H9 (cell line): ENCODE measurements at places on chromosomes 1 and 21.

DNA sequence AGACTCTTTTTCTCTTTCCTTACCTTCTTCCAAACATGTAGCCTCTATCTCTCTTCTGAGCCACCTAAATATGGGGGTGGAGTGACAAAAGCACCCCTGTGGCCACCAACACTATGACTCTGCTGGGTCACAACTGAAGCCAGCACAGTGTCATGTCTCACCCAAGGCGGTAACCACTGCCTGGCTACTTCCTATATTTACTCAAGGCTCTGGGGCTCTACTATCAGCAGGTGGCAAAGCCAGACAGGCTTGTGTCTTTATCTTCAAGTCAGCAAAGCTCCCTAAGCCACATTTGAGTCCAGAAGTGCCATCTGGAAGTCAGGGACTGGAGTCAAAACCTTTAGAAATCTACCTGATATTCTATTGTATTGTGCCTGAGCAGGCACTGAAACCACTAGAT is 1515.2 kb downstream of the PLA2G4A start:
- no peaks in the 10 kb centered on the region for H3K4me1 ChIP-seq
- no peak for DNase-seq
- no peaks in the 10 kb centered on the region for H3K27me3 ChIP-seq
- H3K36me3 ChIP-seq = no peaks in the 10 kb centered on the region

GRCh38 chr1:217660353-217661062 is 29.4 kb downstream of the SPATA17 start:
- H3K4me1 ChIP-seq = no peaks in the 10 kb centered on the region
- H3K36me3 ChIP-seq = no peaks in the 10 kb centered on the region
- H3K4me3 ChIP-seq = no peak overlapping the region
- no peak overlapping the region for H3K27ac ChIP-seq
- no peak for DNase-seq
- H3K27me3 ChIP-seq = no peaks in the 10 kb centered on the region

GRCh38 chr1:39687243-39687642 is 4.0 kb downstream of the HPCAL4 start:
- no peak overlapping the region for H3K4me3 ChIP-seq
- peaks cover 86% of the 10 kb centered on the region for H3K27me3 ChIP-seq
- no peaks in the 10 kb centered on the region for H3K36me3 ChIP-seq
- no peak for DNase-seq
- H3K4me1 ChIP-seq = no peaks in the 10 kb centered on the region
- H3K27ac ChIP-seq = no peak overlapping the region

DNA sequence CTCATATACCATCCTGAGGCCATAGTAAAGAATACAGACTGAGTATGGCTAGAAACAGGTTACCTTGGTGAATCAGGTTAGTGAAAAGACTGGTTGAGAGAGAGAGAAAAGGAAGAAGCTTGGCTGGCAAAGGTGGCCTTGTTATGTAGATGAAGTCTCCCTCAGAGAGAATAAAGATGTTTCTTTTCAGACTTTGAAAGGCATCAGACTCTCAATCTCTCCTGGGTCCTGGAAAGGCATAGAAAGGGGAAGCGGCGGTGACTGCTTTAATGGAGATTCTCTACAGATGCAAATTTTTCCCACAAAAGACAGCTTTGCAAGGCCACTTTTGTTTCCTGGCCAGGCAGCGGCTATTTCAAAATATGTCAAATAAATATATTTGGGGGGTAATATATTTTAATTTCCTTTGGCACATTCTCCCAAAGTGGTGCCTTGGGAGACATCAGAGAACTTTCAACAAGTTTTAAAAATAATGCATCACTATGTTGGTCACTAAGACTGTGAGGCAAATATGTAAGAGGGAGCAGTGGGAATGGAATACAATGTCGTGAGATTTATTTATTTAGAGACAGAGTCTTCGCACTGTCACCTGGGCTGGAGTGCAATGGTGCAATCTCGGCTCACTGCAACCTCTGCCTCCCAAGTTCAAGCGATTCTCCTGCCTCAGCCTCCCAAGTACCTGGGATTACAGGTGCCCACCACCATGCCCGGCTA is 46.1 kb downstream of the NPHS2 start:
- no peak overlapping the region; the same call in 2 of the 3 replicates for H3K4me3 ChIP-seq
- peak; percentile 77 for DNase-seq
- H3K4me1 ChIP-seq = peaks cover 8% of the 10 kb centered on the region
- no peaks in the 10 kb centered on the region for H3K36me3 ChIP-seq
- no peaks in the 10 kb centered on the region for H3K27me3 ChIP-seq

GRCh38 chr1:235657269-235657668 is 7.7 kb upstream of the GNG4 start:
- H3K4me3 ChIP-seq = no peak overlapping the region
- H3K27ac ChIP-seq = no peak overlapping the region
- no peaks in the 10 kb centered on the region for H3K27me3 ChIP-seq
- H3K36me3 ChIP-seq = peaks cover 4% of the 10 kb centered on the region; the same call in 1 of the 2 replicates
- DNase-seq = no peak
- peaks cover 2% of the 10 kb centered on the region; the same call in 1 of the 2 replicates for H3K4me1 ChIP-seq

DNA sequence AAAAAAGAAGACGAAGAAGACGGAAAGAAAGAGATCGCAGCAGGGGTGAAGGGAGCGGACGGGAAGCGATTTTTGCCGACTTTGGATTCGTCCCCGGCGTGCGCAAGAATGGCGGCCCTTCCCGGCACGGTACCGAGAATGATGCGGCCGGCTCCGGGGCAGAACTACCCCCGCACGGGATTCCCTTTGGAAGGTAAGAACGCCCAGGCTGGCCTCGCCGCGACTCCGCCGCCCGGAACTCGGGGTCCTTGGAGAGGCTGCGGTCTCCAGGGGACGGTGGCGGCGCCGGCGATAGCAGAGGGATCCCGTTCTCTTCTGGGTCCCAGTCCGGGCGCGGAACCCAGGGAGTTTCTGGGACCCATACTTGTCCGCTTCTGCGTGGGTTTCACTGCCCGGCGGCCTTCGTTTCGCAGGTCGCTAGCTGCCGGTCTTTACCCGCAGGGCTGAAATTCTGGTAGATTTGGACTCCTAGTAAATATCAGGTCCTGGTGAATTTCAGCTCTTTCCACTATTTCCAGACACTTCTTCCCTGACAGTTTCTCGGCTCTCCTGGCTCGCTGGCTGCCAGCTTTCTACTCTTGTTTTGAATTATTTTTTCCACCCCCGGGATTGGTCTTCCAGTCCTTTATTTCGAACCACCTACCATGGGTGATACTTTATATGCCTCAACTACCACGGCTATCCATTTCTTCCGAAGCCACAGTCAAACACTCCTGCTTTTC is 1.0 kb downstream of the PAX7 start:
- no peak overlapping the region for H3K27ac ChIP-seq
- H3K36me3 ChIP-seq = no peaks in the 10 kb centered on the region
- H3K4me1 ChIP-seq = peaks cover 5% of the 10 kb centered on the region
- no peak for DNase-seq
- H3K4me3 ChIP-seq = peak overlapping the region; percentile 89
- H3K27me3 ChIP-seq = peaks cover 84% of the 10 kb centered on the region

DNA sequence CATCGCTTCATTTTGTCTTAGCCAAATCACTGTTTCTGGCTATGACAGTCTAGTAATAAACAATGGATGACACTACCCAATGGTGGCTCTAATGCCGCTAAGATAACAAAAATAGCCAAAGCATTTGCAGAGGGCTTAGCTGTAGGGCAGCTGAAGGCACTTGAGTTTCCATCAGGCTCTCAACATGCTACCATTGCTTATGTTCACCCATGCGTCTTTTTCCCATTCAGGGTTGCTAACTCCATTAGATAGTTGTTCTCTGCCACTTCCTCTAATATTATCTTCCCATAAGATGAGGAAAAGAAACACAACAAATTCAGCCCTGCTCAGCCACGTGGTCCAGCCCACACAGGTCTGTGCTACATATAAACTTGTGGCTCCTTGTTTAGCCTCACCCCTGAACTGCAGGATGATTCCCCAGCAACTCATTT is 159.6 kb downstream of the TOMM20 start:
- no peak for DNase-seq
- H3K27ac ChIP-seq = no peak overlapping the region
- H3K4me1 ChIP-seq = peaks cover 10% of the 10 kb centered on the region; the same call in 1 of the 2 replicates
- H3K4me3 ChIP-seq = no peak overlapping the region; the same call in 2 of the 3 replicates
- H3K36me3 ChIP-seq = no peaks in the 10 kb centered on the region
- H3K27me3 ChIP-seq = no peaks in the 10 kb centered on the region; the same call in 1 of the 2 replicates

GRCh38 chr1:97603218-97603617 is 317.6 kb downstream of the DPYD start:
- no peaks in the 10 kb centered on the region for H3K36me3 ChIP-seq
- DNase-seq = no peak
- H3K4me1 ChIP-seq = no peaks in the 10 kb centered on the region
- H3K27me3 ChIP-seq = no peaks in the 10 kb centered on the region
- H3K4me3 ChIP-seq = no peak overlapping the region

DNA sequence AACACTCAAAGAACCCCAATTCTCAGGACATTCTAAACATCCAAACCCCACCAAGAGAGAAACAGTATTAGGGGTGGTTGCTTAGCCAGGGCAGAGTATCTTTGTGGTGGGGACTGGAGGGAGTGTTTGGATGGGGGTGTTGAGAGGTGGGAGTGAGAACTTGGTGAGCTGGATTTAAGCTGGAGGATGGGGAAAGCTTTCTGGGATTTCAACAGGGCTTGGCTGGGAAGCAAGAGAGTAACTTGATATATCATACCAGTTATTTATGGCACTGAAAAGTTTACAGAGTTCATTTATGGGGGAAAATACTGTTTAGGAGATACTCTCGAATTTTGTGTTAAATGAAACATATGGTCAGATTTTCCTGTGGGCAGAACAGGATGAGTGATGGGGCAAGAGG is 6.8 kb upstream of the CNIH3 start:
- no peak overlapping the region for H3K27ac ChIP-seq
- DNase-seq = no peak
- H3K4me1 ChIP-seq = peaks cover 4% of the 10 kb centered on the region; the same call in 1 of the 2 replicates
- no peak overlapping the region for H3K4me3 ChIP-seq
- H3K36me3 ChIP-seq = peaks cover 22% of the 10 kb centered on the region
- H3K27me3 ChIP-seq = peaks cover 2% of the 10 kb centered on the region; the same call in 1 of the 2 replicates

GRCh38 chr1:231776757-231777062 is 150.1 kb downstream of the DISC1 start:
- H3K27ac ChIP-seq = no peak overlapping the region
- DNase-seq = no peak
- H3K36me3 ChIP-seq = no peaks in the 10 kb centered on the region
- peaks cover under 1% of the 10 kb centered on the region; the same call in 1 of the 2 replicates for H3K4me1 ChIP-seq

DNA sequence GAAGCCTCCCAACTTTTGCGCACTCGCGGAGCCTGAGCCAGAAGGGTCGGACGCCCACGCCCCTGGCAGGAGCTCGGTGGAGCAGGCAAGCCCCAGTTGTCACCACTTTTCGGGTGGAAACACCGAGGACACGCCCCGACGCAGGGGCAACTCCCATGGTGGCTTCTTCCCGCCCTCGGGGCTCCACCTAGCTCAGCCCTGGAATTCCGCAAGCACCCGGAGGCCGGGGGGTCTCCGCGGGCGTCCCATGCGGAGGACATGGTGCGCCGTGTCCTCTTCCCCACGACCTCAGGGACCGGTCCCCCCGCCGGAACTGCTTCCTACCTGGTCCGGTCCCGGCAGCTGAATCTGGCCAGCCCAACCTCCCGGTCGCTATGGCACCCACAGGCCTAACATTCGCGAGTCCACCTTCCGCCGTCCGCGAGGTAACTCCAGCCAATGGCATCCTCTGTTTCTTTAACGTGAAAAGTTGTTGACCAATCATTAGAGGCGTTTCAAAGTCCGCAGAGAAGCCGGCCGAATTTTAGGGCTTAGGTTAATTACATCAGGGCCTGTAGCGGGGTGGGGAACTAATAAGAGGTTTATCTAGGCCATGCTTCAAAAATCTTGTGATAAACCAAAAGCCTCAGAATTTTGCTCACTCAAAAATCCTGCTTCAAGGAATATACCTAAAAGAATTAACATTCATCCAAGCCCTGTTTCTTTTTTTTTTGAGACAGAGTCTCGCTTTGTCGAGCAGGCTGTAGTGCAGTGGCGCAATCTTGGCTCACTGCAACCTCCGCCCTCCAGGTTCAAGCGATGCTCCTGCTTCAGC is at the start of gene STPG1:
STPG1 (minus strand) TSS at position 433 of the 814 bp plus-strand sequence. CDS start 12,394 bp downstream, outside the sequence.
- peak; percentile 90 for DNase-seq
- peak within 1 kb of the TSS; percentile 86 for H3K4me3 ChIP-seq
- no peak within 1 kb of the TSS for H3K27ac ChIP-seq
- no peaks in the 10 kb centered on the region for H3K27me3 ChIP-seq

- DNase-seq = no peak
- no peaks in the 10 kb centered on the region for H3K4me1 ChIP-seq
- H3K27me3 ChIP-seq = no peaks in the 10 kb centered on the region
- H3K27ac ChIP-seq = no peak overlapping the region
- no peak overlapping the region for H3K4me3 ChIP-seq
- H3K36me3 ChIP-seq = peaks cover 25% of the 10 kb centered on the region; the same call in 2 of the 3 replicates
These were observed 20.6 kb downstream of the IPO9 start for GRCh38 chr1:201849372-201850052.

- no peak overlapping the region for H3K27ac ChIP-seq
- no peak for DNase-seq
- H3K36me3 ChIP-seq = peaks cover 36% of the 10 kb centered on the region
- H3K4me3 ChIP-seq = no peak overlapping the region
These were observed 119.9 kb downstream of the ACBD6 start for GRCh38 chr1:180382326-180383115.

- no peak for DNase-seq
- H3K27ac ChIP-seq = no peak overlapping the region
- H3K4me3 ChIP-seq = no peak overlapping the region
- no peaks in the 10 kb centered on the region for H3K27me3 ChIP-seq
These were observed 18.0 kb downstream of the MPZL1 start for GRCh38 chr1:167739752-167740151.

DNA sequence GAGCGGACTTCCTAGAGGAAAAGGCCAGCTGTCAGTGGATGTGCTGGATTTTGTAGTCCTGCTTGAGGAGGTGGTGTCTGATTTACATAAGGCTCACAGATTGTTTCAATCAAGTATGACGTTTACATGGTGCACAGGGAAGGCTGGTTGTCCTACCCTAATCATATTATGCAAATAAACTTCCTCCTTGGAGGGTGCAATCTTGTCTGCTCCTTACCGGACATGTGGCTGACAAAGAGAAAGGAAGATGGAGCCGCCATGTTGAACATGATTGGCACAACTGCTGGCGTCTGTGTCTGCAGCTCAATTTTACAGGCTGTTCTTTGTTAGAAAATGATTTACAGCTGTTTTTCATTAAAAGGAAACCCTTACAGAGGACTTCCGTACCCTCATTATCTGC is 1656.1 kb downstream of the KCNT2 start:
- H3K27me3 ChIP-seq = no peaks in the 10 kb centered on the region
- no peak for DNase-seq
- no peak overlapping the region for H3K4me3 ChIP-seq
- no peak overlapping the region for H3K27ac ChIP-seq

DNA sequence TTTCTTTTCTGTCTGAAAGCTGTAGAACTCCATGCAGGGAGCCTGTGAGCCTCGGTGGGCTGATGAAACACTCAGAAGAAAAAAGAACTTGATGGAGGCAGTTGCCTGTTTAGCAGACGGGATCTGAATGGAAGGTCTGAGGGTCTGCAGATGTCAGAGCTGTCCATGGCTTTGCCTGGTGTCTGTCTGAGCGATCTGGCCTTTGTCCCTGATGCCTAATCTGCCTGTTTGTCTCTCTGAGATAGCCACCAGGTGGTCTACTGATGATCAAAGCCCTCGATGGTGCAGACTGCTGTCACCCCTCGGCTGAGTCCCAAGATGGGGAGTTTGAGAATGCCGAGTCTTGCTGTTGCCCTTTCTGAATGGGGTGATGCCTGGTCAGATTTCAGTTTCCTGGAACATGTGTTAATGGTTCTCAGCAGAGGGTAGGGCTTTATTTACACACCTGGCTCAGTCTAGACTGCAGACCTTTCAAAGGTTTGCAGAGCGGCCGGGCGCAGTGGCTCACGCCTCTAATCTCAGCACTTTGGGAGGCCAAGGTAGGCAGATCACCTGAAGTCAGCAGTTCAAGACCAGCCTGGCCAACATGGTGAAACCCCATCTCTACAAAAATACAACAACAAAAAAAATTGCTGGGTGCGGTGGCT is 90.4 kb downstream of the KIF26B start:
- no peaks in the 10 kb centered on the region for H3K27me3 ChIP-seq
- no peak overlapping the region for H3K4me3 ChIP-seq
- no peak overlapping the region for H3K27ac ChIP-seq
- H3K36me3 ChIP-seq = no peaks in the 10 kb centered on the region
- DNase-seq = no peak
- H3K4me1 ChIP-seq = no peaks in the 10 kb centered on the region
